Muscle of leg (tissue), 16 donors: ENCODE measurements at places on chromosomes 12 and 14. TPM values are rescaled to one million over a fixed set of nuclear protein-coding genes. Genes with fewer than 3 reads are reported as not detected.

DNA sequence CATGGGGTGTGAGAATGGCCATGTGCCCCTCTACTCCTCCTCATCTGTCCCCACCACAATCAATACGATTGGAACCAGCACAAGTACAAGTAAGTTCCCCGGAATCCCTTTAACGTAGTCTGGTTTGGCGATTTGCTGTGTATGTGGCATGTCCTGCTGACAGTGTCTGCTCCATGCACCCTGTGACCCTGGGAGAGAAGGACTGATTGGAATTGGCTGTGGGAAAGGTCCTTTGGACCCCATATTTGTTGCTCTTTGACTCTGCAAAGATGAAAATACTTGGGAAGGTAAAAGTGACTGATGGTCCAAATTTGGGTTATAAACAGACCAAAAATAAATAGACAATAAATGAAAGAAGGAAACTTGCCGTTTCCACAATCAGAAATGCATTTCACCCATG lies 135.6 kb downstream of the SAMD4A start:
- no peak for DNase-seq

GRCh38 chr14:76742966-76743365 lies 18.3 kb upstream of the VASH1 start:
- peak; percentile 30 for DNase-seq

- peak; percentile 76 for DNase-seq
Measured at GRCh38 chr12:93950311-93950710, 198.1 kb upstream of the PLXNC1 start.

GRCh38 chr14:97010491-97011160 lies 213.4 kb downstream of the VRK1 start:
- no peak for DNase-seq

RTRAF gene
- 226 TPM for polyA plus RNA-seq

IL23A gene
- 0.36 TPM for polyA plus RNA-seq
